Esophagus squamous epithelium (tissue), 5 donors: ENCODE measurements at places on chromosomes 5 and 9.

DNA sequence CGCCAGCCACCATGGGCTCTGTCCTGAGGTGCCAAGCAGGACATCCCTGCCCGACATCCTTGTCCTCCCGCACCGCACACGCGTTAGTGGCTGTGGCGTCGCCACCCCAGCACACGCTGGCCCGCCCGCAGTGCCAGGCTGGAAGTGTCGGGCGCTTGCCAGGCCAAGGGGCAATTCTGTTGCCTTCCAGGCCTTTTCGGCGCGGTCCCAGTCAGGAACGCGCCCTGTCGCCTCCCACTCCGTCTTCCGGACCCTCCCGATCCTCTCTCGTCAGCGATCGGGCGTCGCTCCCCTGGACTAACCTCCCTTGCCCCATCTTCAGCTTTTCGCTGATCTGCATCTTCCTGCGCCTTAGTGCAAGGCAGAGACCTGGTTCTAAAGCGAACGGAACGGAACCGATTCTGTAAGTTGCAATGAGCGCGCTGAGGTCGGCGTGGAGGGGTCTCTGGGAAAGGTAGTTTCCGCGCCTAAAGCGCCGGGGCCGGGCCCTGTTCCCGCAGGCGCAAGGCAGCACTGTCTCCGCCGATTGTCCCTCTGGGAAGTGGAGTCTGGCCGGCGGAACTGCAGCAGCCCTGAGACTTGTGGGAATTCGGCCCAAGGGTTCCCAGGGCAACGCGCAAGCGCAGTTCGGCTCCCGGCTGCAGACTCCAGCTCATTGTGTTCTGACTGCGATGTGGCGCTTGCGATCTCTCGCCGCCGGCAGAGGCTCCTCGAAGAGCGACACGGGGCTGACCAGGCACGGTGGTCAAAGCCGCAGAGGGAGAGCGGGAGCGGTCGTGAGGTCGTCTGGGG lies at the start of gene ZNF454:
Gene ZNF454 (plus strand): TSS at position 630 of the 792 bp plus-strand sequence. CDS start 1,594 bp downstream, outside the sequence.
- DNase-seq, result peak; percentile 2

DNA sequence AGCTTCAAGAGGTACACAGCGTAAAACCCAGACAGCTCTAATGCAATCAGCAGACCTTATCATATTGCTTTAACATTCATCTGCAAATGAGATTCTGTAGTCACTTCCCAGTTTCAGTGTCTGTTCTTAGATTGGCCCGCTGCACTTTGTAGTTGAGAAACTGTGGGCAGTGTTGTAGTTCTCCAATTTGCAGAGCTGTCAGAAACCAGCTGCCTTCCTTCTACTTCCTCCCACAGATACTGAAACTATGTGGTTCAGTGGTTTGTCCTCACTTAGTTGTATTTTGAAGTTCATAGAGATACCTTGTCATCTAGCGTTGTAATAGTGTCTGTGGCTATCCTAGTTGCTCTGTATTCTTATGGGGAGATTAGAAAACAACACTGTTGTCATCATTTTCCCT lies 39.6 kb upstream of the TRIM36 start:
- DNase-seq, result peak; percentile 11

GRCh38 chr9:96460882-96461281 lies 10.9 kb downstream of the HABP4 start:
- DNase-seq, result no peak

DNA sequence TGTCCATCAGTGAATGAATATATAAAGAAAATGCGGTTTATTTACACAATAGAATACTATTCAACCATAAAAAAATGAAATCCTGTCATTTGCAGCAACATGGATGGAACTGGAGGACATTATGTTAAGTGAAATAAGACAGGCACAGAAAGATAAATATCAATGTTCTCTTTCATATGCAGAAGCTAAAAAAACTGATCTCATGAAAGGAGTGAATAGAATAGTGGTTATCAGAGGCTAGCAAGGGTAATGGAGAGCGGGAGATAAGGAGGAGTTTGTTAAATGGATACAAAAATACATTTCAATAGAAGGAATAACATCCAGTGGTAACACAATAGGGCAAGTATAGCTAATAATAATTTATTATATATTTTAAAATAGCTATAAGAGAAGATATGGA lies 65.0 kb downstream of the AGTPBP1 start:
- no peak for DNase-seq

GRCh38 chr9:113131689-113132151 lies 19.1 kb upstream of the SLC31A2 start:
- DNase-seq, result no peak
